ENCODE measurements at places on chromosomes 3 and 15.

DNA sequence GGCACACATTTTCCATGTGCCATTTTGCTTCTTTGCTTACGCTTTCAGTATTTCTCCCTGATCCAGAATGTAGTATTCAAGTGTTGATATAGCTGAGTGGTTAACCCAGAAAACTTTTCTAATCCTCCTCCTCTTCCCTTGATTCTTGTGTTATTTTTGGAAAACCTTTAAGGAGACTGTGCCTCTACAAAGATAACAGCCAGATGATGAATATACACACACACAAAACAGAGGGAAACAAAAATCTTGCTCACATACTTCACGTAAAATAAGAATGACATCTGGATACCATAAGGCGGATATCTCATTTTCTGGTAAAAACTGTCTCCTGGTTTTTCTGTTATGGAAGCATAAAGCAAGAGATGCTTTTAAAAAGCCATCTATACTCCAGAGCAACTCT, 295.8 kb upstream of the THBS1 start:
- no peak for DNase-seq

- no peak for DNase-seq
Observed at GRCh38 chr3:42526616-42527367, 24.3 kb downstream of the VIPR1 start.

GRCh38 chr3:58349792-58350626, 17.3 kb downstream of the PXK start:
- DNase-seq: no peak

DNA sequence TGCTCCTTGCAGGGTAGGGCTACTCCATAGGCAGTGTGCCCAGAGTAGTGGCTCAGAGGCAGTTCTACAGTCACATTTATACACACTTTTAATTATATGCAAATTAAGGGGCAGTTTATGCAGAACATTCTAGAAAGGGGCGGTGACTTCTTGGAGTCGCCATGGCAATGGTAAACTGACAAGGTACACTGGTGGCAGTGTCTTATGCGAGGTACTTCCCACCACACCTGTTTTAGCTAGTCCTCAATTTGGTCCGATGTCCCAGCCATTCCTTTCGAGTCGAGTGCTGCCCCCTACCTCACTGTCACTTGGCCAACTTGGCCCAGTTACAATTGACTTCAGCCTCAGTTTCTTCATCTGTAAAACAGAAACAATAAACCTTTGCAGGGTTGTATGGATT, 3.8 kb upstream of the IRAK2 start:
- no peak for DNase-seq

DNA sequence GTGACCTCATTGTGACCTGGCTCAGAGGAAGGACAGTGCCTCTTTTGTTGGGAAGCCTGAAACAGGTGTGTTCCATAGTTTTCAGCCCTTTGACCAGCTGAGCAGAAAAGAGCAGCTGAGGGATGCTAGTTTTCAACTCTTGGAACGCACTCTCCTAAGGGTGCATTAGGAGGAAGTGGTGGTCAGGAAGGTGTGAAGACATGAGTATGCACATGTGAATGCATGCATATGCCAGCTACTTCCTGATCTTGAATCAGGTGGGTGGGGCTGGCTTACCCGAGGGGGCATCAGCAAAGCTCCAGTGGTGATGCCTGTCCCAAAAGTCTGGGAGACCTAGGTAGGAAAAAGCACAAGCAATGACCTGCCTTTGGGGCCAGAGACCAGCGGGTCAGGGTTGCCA, 23.3 kb upstream of the CEMIP start:
- DNase-seq: no peak

- DNase-seq: no peak
Observed at GRCh38 chr3:102179326-102180177, 255.3 kb upstream of the ZPLD1 start.

GRCh38 chr15:39354189-39354588, 226.7 kb upstream of the THBS1 start:
- DNase-seq: no peak

GRCh38 chr3:152302521-152303021, 33.8 kb downstream of the MBNL1 start:
- no peak for DNase-seq

GRCh38 chr3:190088890-190089289, 31.8 kb downstream of the P3H2 start:
- DNase-seq: no peak

DNA sequence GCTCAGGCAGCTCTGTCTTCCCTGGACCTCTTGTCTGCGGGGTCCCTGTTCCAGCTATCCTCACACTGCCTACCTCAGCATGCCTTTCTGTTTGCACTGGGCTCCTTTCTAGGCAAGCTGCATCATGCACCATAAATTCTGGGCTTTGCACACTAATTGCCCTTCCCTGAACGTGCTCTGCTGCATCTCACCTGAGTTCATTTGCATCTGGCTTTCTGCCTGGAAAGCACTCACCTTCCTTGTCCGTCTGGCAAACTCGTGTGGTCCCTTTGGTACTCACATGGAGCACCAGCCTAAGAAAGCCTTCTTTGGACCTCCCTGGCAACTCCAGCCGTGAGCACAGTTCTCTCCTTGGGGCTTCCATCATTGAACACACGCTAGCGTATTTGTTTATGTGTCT, 365.6 kb downstream of the SV2B start:
- DNase-seq: no peak

GRCh38 chr3:101719604-101720185, 4.7 kb upstream of the CEP97 start:
- DNase-seq: no peak

- no peak for DNase-seq
Observed at GRCh38 chr15:25235391-25235790, 203.4 kb downstream of the UBE3A start.

DNA sequence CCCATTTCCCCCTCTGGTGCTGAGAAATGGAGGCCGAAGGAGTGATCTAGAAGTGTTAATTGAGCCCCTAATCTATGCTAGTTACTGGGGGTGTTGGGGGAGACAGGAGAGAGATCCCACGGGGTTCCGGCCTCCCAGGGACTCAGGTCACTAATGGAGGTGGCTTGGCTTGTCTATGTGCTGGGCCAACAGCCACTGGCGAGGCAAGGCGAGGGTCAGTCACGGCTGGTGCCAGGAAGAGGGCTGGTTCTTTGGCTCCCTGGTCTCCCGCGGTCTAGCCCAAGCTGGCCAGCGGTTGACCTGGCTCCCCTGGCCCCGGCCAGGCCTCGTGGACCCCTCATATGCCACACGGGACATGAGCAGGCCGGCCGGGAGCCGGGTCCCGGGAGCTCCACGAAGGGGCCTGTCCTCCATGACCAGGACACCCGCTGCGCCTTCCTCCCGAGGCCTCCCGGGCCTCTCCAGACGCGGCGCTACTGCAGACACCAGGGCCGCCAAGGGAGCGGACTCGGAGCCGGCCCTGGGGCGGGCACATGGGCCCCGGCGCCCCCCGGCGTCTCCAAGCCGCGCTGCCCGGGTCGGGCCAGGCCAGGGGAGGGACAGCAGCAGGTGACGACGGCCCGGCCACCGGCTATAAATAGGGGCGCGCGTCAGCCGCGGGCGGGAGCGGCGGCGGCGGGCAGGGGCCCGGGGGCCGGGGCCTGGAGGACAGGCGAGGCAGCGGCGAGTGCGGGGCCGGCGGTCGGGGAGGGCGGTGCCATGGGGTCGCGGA, at the start of gene ALPK3:
ALPK3 (plus strand) TSS at position 663 of the 772 bp plus-strand sequence; CDS start at position 760, 97 bp downstream.
- no peak for DNase-seq

DNA sequence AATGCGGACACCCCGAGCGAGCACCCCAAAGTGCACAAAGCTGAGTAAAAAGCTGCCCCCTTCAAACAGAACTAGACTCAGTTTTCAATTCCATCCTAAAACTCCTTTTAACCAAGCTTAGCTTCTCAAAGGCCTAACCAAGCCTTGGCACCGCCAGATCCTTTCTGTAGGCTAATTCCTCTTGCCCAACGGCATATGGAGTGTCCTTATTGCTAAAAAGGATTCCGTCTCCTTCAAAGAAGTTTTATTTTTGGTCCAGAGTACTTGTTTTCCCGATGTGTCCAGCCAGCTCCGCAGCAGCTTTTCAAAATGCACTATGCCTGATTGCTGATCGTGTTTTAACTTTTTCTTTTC, 5.3 kb downstream of the BHLHE40 start:
- DNase-seq: no peak

- no peak for DNase-seq
Observed at GRCh38 chr15:41746802-41747201, 27.5 kb upstream of the MAPKBP1 start.

DNA sequence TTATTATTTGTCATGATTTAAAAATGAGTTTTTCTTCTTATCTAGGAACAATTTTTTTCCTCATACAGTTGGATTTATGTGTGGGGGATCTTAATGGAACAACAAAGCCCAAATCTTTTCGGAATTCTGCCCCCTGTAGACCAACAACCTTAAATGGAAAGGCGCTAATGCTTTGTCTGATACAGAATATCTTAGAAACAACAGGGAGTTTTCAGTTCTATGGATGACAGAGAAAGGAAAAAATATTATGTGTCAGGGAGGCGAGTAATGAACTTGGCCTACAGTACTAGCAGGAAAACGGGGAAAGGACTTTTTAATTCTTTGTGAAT, 592 bp downstream of the MOBP start:
- no peak for DNase-seq

GRCh38 chr3:133840055-133840737, 34.6 kb downstream of the SRPRB start:
- no peak for DNase-seq

DNA sequence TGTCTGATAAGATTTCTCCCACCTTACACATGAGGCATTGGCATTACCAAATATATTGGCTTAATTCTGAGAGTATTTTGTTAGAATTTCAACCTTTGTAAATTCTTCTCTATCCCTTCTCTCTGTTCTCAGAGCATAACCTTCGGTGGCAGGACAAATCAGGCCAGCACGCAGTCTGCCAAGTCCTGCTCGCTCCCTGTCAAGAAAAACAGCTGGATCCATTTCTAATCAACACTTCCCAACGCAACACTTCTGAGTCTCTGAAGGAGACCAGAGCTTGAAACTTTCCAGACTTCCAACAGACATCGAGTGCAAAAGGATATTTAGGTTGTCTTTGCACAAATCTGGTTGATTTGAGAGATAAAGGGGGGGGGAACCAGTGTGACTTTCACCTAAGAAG, 125.7 kb downstream of the SV2B start:
- no peak for DNase-seq

GRCh38 chr15:31503256-31503655, 176.6 kb downstream of the KLF13 start:
- DNase-seq: no peak

DNA sequence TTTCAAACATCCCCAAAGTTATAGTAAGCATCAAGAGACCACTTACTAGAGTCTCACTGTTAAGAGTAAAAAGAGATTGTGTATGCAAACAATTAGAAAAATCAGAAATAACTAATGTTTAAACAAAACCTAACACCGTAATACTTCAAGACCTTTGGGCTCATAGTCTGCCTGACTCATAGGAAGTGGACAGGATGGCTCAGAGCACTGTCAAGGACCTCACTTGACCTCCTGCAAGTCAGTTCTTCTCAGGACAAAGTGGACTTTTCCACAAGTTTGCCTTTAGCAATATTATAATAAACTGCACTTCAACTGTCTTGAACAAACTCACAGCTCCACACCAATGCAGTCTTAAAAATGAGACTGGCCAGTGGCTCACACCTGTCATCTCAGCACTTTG, 34.8 kb downstream of the IL12A start:
- DNase-seq: no peak

- DNase-seq: no peak
Observed at GRCh38 chr3:156750191-156750873, 75.8 kb upstream of the LEKR1 start.

DNA sequence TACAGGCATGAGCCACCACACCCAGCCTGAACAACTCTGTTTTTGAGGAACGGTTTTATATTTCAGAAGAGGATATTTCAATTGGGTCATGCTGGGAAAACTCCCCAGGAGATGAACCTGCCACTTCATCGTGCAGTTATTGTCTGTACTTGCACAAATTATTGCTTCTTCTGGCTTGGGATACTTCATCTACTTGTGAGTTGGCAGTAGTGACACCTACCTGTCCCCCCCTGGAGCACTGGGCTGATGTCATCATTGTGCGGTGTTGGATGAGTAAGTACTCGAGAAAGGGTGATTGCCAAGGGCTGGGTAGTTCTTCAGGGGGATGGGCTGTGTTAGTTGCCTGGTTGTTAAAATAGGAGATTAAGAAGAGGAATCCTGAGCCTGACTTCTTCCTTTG, 85.1 kb upstream of the SAMMSON start:
- DNase-seq: no peak

GRCh38 chr15:31974154-31974794, 56.0 kb upstream of the CHRNA7 start:
- no peak for DNase-seq

- DNase-seq: no peak
Observed at GRCh38 chr3:132596816-132597433, at the start of gene ACKR4. Gene ACKR4, plus strand, starts transcription at chr3:132597270. Its CDS starts 3,128 bp downstream, at chr3:132600398.

DNA sequence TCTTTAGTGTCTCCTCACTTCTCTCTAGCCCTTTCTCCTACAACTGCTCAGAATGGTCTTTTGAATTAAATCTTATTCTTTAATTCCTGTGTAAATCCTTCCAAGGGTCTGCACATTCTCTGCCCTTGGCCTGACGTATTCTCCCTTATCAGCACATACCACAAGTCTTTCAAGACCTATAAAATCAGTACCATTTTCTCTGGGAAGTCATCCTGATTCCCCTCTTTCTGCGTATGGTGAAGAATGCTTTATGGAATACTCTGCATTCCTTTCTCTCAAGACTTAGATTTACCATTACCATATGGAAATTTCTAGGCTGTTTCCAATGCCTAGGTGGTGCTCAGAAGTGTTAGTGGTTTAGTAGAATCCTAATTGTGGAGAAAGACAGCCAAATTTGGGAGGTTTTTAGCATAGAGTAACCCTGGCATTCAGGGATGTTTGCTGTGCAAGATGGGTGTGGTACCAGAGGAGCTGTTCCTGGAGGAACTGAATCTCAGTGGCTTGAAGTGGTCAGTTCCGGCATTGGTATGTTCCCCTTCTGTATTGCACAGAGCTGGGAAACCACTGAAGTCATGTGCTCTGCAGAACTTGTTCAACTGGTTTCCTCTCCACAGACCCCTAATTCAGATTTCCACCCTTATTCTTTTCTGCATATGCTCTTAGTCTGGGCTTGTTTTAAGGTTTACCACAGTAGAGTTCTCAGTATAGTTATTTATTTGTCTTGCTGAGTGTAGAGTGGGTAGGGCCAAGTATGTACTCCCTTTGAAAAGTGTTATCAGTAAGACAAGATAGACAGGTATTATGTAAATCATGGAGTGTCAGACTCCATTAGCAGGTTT, 24.5 kb downstream of the IQGAP1 start:
- no peak for DNase-seq

DNA sequence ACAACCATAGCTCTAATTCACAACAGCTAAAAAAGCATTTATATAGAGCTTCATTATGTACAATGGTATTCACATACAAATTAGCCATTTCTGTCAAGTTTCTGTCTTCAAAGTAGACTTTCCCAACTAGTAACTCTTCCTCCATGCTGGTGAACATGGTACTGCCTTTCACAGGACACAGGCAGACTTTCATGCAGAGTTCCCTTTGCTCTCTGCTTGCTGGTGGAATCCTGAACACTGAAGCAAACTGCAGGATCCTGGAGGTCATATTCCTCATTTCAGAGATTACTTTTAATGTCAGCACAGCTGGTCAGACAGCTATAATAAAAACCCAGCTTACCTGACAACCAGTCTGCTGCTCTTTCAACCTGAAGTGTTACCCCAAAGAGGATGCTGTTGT, 53.6 kb downstream of the TASOR start:
- no peak for DNase-seq

GRCh38 chr3:50202353-50203112, 2.5 kb upstream of the SLC38A3 start:
- no peak for DNase-seq

Measured in omental fat pad (tissue), 4 donors.